Stomach (tissue), 19 donors: ENCODE measurements at places on chromosomes 12 and 14. TPM values are rescaled to one million over a fixed set of nuclear protein-coding genes. Genes with fewer than 3 reads are reported as not detected.

GRCh38 chr12:20044351-20044750 is 324.0 kb upstream of the PDE3A start:
- no peak for DNase-seq

GRCh38 chr12:115897729-115898128 is 379.8 kb downstream of the MED13L start:
- no peak for DNase-seq

The GALNT8 gene
- total RNA-seq = not detected

The ASCL1 gene
- total RNA-seq = not detected

The SCNN1A gene
- total RNA-seq = 63.3 TPM
